Cortex of kidney (tissue), 1 donor: ENCODE measurements at places on chromosomes 2 and 18.

DNA sequence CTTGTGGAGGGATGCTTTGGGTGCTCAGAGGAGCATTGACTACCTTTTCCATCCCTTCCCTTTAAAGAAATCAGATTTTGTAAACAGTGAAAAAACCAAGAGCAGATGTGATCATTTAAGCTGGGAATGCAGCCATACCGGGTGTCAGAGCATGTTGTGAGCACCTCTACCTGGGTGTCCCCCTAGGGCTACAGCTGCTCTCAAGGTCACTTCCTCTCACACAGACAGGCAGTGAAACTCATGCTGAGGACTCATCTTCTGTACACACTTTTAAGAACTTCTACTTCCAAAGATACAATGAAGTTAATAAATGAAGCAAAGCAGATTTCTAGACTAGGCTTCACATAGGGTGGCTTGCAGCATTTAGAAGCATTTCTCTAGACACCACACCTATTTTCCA, 48.4 kb upstream of the FRZB start:
- no peak for DNase-seq

- no peak for DNase-seq
Measured at GRCh38 chr2:64331849-64332699, 121.9 kb upstream of the LGALSL start.

- no peak for DNase-seq
Measured at GRCh38 chr2:96204836-96205624, 3.6 kb downstream of the STARD7 start.

GRCh38 chr2:132009874-132010521, 151.8 kb downstream of the ANKRD30BL start:
- no peak for DNase-seq

DNA sequence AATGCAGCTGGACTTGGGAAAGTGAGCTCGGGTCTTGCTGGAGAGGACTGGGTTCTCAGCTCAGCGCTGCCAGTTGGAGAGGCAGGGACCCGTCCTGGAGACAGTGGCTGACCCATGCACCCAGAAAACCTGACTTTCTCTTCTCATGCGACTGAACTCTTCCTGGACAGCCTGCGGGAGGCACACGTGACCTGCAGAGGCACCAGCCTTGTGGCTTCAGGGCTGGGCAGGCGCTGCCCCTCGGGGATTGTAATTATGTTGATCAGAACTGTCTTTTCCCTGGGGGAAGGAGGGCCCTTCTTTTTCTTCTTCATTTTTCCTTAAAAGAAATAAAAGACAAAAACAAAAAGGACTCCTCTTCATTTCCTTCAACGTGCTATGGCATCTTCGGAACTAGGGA, 198.1 kb downstream of the VAPA start:
- DNase-seq = no peak

DNA sequence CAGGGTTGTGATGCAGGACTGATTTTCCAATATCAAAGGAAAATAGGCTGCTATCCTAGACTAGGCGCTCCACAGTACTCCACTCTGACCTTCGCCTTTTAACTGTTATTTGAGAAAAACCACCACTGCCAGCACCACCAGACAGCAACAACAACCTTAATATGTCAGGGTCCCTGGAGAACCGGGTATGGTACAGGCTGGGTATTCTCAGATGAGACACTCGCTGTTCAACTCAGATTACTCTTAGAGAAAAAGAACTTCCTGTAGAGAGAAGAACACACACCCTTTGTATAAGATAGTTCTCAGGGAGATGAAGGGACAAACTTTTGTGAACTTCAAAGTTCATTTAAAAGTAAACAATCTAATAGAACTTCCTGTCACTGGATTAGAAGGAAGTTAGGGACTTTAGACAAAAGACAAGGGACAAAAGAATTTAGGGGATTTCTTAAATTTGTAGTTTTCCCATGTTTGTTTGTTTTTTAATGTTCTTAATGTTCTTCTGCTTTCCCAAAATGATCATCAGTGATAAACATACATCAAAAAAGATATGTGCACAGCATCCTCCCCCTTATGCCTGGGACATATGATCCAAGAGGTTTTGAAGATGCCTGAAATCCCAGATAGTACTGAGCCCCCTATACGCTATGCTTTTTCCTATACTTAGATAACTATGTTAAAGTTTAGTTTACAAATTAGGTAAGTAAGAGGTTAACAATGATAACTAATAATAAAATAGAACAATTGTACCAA, 41.3 kb upstream of the PPP1R1C start:
- DNase-seq = no peak
